ENCODE measurements at places on chromosomes 4 and X. TPM values are rescaled to one million over a fixed set of nuclear protein-coding genes. Genes with fewer than 3 reads are reported as not detected.

TENM3 gene
- total RNA-seq: 21.4 TPM

OPRPN gene
- not detected for total RNA-seq

CT83 gene
- not detected for total RNA-seq

ASMT gene
- 1.0 TPM for total RNA-seq

STAP1 gene
- not detected for total RNA-seq

CSAG3 gene
- 2.6 TPM for total RNA-seq

MAGEA8 gene
- total RNA-seq: not detected

RIPPLY1 gene
- total RNA-seq: not detected

SPATA18 gene
- 16.6 TPM for total RNA-seq

FAM241A gene
- total RNA-seq: 3.7 TPM

ZCCHC12 gene
- total RNA-seq: not detected

TLR3 gene
- 5.2 TPM for total RNA-seq

EDA gene
- total RNA-seq: 8.1 TPM

GLRB gene
- total RNA-seq: 12.7 TPM

RASGEF1B gene
- 16.4 TPM for total RNA-seq

SUPT20HL1 gene
- total RNA-seq: 0.40 TPM

GATA1 gene
- not detected for total RNA-seq

HSFX3 gene
- 0.50 TPM for total RNA-seq

BST1 gene
- 1.1 TPM for total RNA-seq

DSPP gene
- total RNA-seq: not detected

KIT gene
- 8.7 TPM for total RNA-seq

SSX1 gene
- total RNA-seq: not detected

LDB2 gene
- 37.7 TPM for total RNA-seq

ZNF41 gene
- total RNA-seq: 8.3 TPM

GPR82 gene
- 0.41 TPM for total RNA-seq

All from prostate gland (tissue), 2 donors.